Fibroblast of villous mesenchyme (primary cell): ENCODE measurements at places on chromosomes 7 and 10.

DNA sequence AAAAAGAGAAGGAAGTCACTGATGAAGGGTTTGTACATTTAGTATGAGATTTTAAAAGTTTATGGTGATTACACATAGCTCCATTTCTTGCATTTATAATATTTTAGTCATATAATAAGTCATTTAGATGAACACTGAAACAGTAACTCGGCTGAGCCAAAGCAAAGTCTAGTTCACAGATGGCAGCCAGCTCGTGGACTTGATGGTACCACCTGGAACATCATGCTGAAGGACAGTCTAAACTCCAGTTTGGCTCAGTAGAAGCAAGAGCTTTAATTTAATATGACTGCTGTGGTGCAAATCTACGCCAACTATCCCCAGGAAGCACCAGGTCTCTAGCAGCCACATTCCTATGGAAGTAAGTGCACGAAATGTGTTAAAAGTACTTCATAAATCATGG lies 16.4 kb downstream of the SRI start:
- DNase-seq: no peak

DNA sequence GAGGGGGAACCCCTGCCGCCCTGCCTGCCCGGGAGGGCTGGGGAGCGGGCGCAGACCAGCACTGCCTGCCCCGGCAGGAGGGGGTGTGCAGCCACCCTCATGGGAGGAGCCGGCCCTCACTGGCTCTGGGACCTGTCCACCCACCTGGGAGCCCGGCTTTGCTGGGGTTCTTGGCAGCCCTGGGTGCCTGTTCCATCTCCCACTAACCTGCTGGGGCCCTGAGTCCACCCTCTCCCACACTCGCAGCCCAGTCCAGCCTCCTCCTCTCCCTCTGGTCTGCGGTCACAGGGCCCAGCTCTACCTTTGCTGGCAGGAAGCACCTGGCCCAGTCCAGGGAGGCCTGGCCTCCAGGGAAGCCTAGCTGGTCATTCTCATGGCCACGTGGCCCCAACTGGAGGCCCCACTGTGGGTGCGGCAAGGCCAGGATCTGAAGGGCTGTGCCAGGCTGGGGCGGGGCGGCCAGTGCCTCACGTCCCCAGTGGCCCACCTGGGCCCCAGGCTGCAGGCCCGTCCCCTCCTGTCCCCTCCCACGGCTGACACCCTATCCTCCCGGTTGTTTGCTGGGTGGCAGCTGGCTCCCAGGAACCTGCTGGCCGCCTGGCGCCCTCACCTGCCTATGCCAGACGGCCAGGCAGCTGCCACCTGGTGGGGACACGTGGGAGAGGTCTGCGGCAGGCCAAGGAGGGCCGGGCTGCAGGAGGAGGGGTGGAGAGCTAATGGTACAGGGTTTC lies at the start of gene TMEM184A:
Gene TMEM184A (minus strand): TSS at position 393 of the 731 bp plus-strand sequence. CDS start 721 bp downstream, outside the sequence.
- DNase-seq: no peak

DNA sequence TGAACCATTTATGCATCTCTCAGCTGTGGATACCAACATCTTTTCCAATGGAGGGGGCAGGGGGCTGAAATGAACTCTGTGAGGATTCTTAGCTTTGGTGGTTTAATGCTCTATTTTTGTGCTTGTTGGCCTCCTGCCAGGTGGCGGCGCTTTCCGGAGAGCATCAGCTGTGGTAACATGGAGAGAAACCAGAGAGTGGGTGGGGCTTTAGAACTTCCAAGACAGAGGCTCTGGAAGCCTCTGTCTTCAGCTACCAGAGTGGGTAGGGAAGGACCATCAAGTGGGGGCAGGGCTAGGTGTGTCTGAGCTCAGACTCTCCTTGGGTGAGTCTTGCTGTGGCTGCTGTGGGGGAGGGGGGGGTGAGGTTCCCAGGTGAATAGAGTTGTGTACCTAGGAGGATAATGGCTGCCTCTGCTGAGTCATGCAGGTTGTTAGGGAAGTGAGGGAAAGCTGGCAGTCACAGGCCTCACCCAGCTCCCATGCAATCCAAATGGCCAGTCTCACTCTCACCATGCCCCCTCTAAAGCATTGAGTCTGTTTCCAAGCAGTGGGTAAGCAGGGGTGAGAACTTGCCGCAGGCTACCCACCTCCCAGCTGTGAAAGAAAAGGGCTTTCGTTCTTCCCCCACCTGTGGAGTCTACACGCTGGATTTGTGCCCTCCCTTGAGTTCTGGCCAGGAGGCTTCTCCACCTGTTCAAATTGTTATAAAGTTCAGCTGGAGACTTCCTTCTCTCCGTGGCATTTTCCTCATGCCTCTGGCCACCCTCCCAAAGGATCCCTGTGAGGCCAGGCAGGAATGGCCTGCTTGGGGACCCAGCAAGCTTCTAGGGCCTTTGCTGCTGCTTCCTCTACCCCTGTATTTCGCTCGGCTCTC lies 527.0 kb downstream of the NEBL start:
- no peak for DNase-seq

GRCh38 chr7:518630-519483 lies 789 bp downstream of the PDGFA start:
- DNase-seq: peak; percentile 84

GRCh38 chr10:104574838-104575237 lies 66.3 kb upstream of the SORCS3 start:
- DNase-seq: no peak

- peak; percentile 95 for DNase-seq
These were observed 12.4 kb downstream of the PRSS2 start for GRCh38 chr7:142782922-142783900.

- no peak for DNase-seq
These were observed 1025.0 kb upstream of the CELF2 start for GRCh38 chr10:9992661-9993060.

DNA sequence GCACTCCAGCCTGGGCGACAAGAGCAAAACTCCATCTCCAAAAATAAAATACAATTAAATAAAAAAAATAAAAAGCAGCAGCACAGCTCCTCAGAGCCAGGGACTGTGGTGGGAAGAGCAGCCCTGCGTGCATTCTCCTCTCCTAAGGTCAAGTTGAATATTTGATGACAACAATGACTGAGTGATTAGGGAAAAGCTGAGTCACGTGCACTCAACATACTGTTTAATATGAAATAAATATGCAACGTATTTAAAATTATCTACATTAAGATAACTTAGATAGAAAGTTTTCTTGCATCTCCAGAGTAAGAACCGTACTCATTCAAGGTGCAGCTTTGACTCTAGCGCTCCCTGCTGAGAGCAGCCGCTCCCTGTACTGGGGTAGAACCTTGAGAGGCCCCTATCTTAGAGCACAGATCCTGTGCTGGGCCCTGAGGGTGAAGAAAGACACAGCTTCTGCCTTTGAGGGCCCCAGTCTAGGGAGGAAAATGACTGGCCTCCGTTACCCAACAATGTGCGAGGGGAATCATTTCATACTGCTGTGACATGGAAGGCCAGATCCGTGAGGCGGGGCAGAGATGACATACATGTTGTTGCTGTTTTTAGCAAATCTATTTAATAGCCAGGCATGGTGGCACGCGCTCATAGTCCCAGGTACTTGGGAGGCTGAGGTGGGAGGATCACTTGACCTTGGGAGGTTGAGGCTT lies 81.1 kb downstream of the SVIL start:
- no peak for DNase-seq

- DNase-seq: no peak
These were observed 31.9 kb downstream of the PAPSS2 start for GRCh38 chr10:87691506-87692070.

GRCh38 chr7:159204664-159205063 lies 60.0 kb upstream of the VIPR2 start:
- DNase-seq: no peak

DNA sequence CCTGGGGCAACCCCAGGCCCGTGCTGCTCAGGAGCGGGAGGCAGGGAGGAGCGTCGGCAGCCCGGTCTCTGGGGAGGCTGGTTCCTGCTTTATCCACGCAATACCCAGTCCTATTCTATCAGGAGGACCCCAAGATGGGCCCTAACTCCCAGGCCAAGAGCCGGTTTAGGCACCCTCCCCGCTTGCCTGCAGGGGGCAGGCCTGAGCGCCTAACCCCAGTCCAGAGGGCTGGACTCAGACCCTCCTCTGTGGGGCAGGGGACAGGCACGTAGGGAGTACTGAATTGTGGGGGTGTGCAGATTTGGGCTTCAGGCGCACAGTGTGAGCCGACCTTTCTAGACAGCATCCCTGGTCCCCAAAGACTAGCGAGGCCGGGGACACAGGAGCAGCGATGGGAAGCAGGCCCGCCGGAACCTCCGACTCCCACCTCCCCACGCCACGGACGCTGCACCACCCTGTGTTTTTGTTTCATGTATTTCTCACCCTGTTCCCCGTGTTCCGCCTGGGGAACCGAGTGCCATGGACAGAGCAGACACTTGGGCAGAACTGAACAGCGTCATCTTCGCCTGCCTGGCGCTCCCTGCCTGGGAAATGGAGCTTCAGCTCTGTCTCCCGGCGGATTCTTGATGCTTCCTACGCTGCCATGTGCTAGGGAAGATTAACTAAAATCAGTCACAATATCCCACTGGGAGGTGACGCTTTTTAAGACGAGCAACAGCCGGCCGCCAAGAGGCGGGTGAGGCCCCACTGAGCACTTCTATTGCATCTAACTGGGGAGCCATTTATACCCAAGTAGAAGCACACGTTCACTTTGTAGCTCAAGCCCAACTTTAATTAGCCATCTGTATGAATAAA lies 5.3 kb downstream of the NUDT1 start:
- DNase-seq: peak; percentile 22

GRCh38 chr7:83271212-83272099 lies 108.8 kb upstream of the PCLO start:
- DNase-seq: peak; percentile 33

- no peak for DNase-seq
These were observed 17.1 kb upstream of the MACROH2A2 start for GRCh38 chr10:70035531-70035930.

GRCh38 chr7:29993140-29993539 lies 3.5 kb upstream of the SCRN1 start:
- DNase-seq: no peak

GRCh38 chr7:132206594-132206993 lies 369.7 kb downstream of the PLXNA4 start:
- no peak for DNase-seq

DNA sequence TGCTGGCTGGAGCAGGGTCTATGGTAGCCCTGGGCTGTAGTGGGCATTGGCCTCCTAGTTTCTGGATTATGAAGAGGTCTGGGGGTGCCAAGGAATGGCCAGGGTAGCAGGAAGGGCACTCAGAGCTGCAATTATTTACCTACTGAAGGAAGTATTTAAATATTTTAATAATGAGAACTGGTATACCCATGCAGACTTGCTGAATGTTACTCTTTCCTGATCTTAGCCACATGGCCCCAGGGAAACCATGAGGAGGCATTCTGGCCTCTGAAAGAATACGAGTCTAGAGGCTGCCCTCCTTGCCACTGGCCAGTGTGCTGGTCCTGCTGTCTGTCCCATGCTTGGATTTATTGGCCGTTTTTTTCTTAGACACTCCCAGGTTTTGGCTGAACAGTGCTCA lies 599.7 kb downstream of the LRMDA start:
- DNase-seq: no peak

DNA sequence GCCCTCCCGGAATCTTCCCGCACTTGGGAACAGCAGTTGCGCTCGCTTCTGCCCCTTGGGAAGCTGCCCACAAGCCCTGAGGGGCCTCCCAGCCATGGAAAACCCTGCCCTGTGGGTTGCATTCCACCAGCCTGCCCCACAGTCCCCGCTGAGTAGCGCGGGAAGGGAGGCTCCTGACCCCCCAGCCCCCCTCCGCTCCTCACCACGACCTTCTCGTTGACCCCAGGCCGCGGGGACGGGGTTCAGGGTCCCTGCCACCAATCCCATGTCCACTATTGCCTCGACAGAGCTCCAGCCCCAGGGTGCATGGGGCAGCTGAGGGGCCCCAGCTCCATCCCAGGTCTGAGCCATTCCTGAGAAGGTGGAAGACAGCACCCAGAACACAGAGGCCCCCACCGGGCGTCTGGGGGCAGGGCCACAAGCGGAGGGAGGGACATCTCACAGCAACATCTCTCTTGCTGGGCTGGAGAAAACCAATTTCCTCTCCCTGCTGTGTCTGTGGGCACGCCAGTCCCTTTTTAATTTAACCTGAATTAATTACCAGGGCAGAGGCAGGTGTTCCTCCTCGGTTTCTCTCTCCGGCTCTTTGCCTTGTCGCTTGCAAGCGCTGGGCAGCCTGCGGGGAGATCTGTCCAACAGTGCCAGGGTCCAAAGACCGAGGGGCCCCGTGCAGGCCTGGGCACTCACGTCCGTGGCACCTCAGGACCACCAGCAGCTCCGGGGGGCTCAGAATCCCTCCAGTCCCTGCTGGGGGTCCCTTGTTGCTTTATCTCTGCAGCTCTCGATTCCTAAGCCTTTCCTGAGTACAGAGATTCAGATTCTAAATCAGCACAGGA lies 57.9 kb downstream of the FOXL3 start:
- no peak for DNase-seq

- DNase-seq: peak; percentile 87
These were observed 28.5 kb downstream of the EPC1 start for GRCh38 chr10:32318476-32318896.

DNA sequence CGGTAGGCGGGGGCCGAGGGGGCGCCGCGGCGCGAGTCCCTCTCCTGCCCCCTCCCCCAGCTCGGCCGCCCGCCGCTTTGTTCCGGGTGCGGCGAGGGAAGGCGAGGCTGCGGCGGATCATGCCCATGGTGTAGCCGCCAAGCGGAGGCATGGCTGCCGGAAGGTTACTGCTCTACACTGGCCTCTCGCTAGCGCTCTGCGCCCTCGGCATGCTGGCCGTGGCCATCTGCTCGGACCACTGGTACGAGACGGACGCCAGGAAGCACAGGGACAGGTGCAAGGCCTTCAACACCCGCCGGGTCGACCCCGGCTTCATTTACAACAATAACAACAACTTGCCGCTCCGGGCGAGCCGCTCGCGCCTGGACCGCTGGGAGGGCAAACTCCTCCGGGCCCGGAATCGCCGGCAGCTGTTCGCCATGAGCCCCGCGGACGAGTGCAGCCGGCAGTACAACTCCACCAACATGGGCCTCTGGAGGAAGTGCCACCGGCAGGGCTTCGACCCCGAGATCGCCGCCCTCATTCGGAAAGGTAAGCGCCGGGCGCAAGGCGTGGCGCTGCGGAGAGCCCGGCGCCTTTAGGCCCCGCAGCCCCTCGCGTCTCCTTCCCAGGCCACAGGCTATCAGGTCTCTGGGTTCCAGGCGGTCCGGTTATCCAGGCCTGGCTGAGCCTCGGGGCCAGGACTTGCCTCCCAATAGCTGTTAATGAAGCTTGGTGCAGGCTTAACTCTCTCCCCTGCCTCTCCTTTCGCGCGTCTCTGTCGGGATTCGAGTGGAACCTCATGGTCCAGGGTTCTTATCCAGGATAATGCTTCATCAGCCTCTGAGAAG lies 513 bp downstream of the TMEM178B start:
- peak; percentile 3 for DNase-seq

GRCh38 chr10:96337106-96337505 lies 21.7 kb downstream of the OPALIN start:
- no peak for DNase-seq
